SK-MEL-5 (cell line): ENCODE measurements at places on chromosomes 5 and 9.

DNA sequence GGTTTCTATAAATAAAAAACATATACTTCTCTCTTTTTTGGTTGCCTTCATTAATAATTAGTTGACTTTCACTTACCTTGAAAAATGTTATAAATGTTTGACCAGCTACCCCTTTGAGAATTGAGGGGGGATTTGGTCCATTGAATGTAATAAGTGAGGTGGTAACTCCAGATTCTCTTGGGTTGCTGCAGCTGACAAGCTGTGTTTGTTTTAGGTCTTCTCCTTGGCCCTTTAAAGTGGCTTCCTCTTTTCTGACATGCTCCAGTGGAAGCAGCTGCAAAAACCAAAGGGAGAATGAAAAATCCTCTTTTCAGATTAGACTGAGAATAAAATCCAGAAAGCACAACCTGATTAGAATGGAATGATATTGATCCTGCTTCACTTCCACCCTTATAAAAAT is 410.5 kb downstream of the TMEM38B start:
- no peak for DNase-seq

- DNase-seq, result no peak
Observed at GRCh38 chr5:159330131-159330800, at the start of gene IL12B. IL12B (minus strand) TSS chr5:159330487; CDS start chr5:159326782, 3,705 bp downstream.

DNA sequence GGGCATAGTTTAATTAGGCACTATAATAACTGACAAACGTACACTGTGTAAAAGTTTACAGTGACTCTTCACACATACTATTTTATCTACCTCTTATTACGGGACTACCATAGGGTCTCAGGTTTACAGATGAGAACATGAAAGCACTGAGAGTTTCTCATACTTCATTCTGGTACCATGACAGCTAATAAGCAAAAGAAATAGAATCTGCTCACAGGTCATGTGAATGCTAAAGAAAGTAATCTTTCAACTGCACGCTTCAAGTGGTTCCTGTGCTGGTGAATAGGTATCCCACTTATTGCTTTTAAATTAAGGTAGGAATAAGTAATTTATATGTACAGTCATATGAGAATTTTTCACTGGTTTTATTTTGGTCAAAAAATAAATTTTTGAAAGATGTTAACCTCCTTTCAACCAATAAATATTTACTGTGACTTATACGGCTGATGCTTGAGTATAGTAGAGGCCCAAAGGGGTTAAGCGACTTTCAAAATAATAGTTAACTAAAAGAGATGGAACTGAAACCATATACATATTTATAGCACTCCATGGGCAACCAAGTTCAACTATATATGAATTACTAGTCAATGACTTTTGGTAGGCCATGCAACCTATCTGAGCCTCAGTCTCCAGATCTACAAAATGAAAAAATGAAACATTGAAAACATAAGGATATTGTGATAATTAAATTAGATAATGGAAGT is 8.1 kb downstream of the CDKN2A start:
- DNase-seq, result no peak

DNA sequence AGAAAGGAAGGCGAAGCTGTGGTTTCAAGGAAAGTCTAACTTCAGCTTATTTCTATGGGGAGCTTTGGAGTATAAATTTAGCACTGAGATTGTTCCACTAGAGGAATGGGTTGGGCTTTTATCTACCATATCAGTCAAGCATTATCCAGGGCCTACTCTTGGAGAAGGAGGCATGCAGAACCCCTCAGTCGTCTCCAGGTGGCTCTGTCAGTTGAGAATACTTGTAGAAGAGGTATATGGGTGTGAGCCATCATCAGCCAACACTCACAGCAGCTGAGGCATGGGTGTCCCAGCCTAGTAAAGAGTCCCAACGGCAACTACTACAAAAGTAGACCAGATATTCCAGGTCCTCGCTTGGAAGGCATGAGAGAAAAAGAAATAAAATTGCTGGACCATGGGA is 548.5 kb upstream of the GRAMD2B start:
- DNase-seq, result peak; percentile 16

GRCh38 chr9:136312009-136312375 is 8.1 kb upstream of the CCDC187 start:
- DNase-seq, result no peak

DNA sequence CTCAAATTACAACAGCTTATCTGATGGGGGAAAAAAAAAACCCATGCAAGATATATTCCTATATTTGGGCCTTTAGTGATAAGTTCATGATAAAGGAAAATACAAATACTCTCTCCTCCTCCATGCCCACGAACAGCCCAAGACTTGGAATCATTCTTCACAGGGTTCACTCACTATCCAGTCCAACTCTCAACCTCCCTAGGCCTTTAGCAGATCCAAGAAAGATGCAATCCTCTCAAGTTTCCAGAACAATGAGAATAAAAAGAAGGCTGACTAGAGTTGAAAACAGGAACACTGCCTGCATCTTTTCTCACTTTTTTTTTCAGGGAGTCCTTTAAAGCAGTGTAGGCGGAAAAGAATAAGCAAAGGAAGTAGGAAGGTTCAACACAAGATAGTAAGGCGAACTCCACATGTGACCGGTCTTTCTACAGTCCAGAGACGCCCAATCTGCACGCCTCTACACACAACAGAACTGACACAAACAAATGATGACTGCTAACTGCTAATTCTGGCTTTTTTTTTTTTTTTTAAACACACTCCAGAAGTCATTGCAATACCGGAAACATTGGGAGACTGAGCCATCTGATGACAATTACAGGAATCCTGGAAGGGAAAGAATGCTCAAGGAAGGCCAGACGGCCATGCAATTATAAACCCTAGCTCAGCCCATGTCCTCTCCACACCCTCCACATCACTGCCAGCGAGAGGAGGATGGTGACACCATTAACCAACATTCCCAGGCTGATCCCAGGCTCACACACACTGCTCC is 75.4 kb downstream of the BNC2 start:
- DNase-seq, result no peak

- no peak for DNase-seq
Observed at GRCh38 chr5:97986069-97986468, 787.4 kb upstream of the RGMB start.

DNA sequence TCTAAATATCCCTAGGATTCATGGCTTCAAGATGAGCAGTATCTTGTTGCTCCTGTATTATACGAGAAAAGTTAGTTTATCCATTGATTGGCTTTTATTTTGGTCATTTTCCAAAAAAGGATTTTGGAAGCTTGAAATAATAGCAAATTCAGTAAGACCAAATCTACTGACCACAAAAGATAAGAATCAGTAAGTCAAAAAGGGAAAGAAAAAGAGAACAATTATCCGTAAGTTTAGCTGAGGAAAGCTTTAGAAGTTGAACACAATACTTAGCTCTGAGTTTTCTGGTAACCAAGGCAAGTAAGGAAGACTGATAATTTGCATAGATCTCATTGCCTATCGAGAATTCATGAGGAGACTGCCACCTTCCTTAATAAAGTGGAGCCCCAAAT is 9.1 kb downstream of the TGFBR1 start:
- no peak for DNase-seq

DNA sequence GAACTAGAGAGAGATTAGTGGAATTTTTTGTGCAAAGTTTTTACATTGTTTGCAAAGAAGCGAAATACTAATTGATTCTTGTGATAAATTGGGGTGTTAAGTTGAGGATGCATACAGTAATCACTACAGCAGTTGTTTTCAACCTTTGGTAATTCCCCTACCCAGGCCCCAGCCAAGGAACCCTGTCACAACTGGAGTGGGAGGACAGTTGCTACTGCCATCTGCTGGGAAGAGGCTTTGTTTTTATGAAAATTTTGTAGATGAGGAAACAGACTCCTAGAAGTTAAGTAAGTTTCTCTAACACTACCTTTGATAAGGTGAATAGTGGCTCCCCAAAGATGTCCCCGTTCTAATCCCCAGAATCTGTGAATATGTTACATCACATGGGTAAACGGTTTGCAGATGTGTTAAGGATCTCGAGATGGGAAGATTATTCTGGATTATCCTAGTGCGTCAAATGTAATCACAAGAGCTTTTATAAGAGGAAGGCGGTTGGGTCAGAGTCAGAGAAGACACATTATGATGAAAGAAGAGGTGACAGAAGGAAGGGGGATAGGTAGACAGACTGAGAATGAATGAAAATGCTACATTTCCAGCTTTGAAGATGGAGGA is 34.0 kb upstream of the PPP1R2B start:
- DNase-seq, result peak; percentile 65

DNA sequence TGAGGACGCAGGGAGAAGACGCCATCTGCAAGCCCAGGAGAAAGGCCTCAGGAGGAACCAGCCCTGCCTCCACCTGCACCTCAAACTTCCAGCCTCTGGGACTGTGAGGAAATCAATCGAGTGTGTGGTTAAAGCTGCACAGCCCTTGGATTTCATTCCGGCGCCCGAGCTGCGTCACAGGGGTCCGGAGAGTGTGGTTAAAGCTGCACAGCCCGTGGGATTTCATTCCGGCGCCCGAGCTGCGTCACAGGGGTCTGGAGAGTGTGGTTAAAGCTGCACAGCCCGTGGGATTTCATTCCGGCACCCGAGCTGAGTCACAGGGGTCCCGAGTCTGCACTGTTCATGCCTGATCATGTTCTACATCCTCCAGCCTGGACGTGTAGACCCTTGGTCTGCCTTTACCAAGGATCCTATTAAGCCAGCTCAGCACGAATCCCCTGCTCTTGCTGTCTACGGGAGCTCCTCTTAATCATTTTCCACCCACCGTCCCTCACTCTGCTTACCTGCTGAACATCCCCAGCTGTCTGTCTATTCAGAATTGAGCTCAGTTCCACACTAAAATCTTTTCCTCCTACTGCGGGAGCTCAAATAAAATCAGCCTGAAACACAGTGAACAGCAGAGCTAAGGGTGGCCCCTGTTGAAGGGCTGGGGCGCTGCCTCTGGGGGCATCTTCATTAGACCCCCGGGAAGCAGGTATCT is 73.0 kb upstream of the OLFM1 start:
- no peak for DNase-seq

DNA sequence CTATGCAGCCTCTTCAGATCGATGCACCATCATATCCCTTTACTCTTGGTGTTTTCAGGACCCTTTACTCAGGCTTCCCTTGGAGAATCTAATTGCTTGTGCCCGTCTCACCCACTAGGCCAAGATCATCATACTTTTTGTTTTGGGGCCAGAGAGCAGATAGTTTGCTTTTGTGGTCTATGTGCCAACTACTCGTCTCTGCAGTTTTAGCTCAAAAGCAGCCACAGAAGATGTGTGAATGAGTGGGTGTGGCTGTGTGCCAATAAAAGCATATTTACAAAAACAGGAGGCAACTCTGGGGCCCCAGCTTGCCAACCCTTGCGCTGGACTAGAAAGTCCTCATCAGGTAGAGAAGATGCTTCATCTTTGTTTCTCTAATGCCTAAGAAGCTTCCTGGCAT is 216.8 kb downstream of the SEMA5A start:
- no peak for DNase-seq

- no peak for DNase-seq
Observed at GRCh38 chr5:69105996-69106906, 12.4 kb downstream of the SLC30A5 start.

- no peak for DNase-seq
Observed at GRCh38 chr9:89916001-89916597, 311.3 kb downstream of the GADD45G start.

- DNase-seq, result no peak
Observed at GRCh38 chr5:80881726-80882125, 78.4 kb upstream of the RASGRF2 start.

GRCh38 chr9:18006591-18006990 is 427.7 kb downstream of the SH3GL2 start:
- no peak for DNase-seq

DNA sequence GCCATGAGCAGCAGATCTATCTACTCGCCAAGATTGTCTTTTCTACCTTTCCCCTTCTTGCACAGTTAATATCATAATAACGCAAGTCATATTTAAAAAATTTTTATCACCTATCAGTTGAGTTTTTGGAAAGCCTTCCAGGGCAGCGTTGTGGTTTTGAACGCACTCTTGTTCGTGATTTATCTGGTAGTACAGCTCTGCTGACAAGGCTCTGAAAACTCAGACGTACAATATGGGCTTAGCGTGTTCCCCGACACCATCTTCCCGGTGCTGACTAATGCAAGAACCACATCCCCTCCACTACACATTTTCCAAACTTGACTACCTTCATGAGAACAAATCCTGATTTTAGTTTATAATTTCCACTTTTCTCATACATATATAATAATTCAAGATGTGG is 1.6 kb upstream of the NFIL3 start:
- no peak for DNase-seq

- DNase-seq, result no peak
Observed at GRCh38 chr9:76355886-76356285, 38.3 kb downstream of the RFK start.

GRCh38 chr5:175741556-175741955 is 83.7 kb downstream of the HRH2 start:
- no peak for DNase-seq

DNA sequence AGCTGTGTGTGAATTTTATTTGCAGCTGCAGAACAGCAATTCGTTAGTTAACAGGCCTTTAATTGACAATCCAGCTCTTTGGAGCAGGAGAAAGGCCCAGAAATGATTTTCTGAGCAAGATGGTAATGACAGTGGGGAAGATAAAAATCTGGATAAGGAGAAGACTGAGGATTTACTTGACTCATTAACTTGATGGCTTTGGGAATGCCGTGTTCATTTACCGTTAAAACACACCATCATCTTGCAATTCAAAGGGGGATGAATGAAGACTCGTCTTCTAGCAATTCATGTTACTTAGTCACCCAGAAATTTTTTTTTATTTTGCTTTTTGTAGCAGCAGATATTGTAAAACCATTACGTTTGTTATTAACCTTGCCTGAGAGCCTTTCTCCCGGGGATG is 52.0 kb downstream of the PTTG1 start:
- peak; percentile 14 for DNase-seq

DNA sequence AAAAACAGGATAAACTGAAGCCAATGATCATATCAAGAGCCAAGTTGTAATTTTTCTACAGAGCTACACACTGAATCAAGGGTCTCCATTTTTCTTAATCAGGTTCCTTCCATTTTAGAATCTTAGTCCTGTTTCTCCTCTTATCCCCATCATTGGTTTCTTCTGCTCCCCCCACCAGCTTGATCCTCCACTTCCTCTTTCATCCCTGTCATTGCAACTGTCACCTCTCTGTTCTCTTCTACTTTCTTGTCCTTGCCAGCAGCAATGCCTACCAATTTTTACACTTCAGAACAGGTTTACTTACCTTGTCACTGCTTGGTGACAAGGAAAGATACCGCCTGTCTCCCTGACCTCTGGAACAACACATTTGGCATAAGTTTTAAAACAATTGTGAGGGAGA is 97.3 kb downstream of the CFAP90 start:
- DNase-seq, result no peak

DNA sequence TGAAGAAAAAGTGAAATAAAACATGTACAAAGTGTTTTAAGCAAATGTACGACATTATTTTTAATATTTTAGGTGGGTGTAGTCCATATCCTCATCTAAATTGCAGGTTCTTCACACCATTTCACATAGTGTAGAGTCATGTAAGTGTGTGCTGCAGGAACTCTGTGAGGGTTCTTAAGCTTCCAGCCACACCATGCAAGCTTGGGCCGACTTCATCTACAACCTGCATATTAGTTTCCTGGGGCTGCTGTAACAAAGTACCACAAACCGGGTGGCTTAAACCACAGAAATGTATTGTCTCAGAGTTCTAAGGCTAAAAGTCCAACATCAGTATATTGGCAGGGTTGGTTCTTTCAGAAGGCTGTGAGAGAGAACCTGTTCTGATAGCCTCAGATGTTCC is 10.2 kb downstream of the PAM start:
- DNase-seq, result no peak
